ENCODE measurements at places on chromosomes 11 and 22.
A peak's percentile ranks its signal among the peaks of the same experiment; 100 is the strongest.

DNA sequence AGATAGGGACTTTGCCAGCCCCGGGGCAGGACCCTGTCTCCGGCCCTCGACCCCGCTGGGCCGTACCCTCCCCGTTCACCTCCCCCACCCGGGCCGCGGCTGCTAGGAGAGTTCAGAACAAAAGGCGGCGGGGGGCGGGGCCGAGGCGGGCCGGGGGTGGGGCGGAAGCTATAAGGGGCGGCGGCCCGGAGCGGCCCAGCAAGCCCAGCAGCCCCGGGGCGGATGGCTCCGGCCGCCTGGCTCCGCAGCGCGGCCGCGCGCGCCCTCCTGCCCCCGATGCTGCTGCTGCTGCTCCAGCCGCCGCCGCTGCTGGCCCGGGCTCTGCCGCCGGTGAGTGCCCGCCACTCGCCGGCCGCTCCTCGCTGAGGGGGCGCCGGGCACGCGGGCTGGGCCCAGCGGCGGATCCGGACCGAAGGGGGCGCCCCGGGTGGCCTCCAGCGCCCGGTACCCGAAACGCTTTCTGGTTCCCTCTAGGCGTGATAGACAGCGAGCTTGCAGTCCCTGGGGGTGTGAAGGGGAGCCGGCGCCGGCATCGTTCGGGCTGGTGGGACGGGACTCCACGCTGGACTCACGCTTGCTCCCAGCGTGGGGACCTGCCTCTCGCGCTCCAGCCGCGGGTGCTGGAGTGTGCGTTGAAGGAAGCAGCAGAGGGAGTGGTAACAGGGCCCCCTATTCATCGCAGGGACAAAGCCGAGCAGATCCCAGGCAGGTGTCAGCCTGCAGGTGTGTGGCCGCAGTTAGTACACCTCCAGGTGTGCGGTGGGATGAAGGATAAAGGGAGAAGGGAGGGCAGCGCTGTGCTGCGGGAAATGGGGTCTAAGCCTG lies at the start of gene MMP11:
TSS of gene MMP11 (plus strand) at position 201 of the 825 bp plus-strand sequence. CDS start at position 223, 22 bp downstream.
- peak; percentile 54 for DNase-seq

DNA sequence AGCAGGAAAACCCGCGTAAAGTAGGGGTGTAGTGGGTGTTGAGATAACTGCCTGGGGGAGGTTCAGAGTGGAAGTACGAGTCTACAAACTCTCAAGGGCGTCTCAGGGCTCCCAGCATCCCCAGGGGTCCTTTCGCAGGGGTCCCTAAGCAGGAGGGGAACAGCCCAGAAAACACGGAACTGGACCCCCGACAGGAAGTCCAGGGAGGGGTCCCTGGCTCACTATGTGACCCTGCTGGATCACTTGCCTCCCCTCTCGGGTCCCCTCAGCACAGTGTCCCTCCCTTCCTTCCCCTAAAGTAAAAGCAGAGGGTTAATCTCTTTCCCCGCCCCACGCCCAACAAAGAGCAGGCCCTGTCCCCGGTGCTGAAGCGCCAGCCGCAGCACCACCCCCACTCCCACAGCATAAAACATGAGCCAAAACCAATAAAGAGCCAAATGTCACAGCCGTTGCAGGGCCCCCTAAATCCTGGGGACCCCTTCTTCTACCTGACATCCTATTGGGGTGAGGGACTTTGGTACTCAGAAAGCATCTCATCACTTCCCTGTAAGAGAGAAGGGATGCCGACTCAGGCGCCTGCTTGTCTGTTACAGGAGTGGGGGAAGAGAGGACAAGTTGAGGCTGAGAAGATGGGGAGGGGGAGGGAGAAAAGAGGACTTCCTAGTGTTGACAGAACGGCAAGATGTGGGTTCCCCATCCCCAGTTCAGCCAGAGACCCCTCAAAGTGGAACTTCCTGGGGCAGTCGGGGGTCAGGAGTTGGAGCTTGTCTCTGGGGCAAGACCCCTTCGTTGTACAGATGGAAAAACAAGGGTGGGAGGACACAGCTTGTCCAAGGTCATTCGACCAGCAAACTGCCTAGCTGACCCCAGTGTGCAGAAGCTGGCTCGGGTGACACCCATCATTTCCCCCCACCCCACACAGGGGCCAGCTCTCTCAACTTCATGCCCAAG lies 1.4 kb upstream of the NEFH start:
- no peak for DNase-seq

DNA sequence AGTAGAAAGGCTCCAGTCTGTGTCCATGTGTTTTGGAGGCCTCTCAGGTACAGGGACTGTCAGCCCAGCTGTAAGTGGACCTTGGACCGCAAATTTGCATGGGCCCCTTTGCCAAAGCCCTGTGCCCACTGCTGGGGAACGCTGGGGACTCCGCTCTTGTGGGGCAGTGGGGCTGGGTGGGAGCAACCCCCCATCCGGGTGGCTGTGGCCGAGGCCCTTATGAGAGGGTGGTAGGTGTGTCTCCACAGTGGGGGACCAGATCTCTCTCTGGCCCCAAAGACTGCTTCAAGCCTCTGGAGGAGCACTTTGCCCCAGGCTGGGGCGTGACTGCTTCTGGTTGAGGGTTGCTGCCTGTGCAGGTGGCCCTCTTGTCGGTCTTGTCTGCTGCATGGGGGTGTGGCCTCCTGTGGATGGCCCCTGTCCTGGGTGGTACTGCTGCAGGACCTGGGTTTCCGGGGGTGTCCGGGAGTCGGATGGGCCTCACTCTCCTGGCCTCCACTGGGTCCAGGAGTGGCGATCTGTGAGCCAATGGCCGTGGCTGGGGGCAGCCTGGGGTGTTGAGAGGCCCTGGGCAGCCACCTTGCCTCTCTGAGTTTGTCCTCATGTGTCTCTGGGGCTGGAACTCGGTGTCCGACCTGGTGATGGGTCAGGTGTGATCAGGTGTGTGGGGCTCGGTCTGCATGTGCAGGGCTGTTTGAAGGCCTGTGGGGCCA lies 15.9 kb downstream of the KCNQ1 start:
- DNase-seq = no peak

GRCh38 chr11:66322732-66323427 lies 6.0 kb upstream of the CD248 start:
- DNase-seq = no peak

- no peak for DNase-seq
Observed at GRCh38 chr11:70434813-70435278, 36.5 kb downstream of the CTTN start.

GRCh38 chr22:26665813-26666231 lies 8.4 kb downstream of the MIAT start:
- no peak for DNase-seq

DNA sequence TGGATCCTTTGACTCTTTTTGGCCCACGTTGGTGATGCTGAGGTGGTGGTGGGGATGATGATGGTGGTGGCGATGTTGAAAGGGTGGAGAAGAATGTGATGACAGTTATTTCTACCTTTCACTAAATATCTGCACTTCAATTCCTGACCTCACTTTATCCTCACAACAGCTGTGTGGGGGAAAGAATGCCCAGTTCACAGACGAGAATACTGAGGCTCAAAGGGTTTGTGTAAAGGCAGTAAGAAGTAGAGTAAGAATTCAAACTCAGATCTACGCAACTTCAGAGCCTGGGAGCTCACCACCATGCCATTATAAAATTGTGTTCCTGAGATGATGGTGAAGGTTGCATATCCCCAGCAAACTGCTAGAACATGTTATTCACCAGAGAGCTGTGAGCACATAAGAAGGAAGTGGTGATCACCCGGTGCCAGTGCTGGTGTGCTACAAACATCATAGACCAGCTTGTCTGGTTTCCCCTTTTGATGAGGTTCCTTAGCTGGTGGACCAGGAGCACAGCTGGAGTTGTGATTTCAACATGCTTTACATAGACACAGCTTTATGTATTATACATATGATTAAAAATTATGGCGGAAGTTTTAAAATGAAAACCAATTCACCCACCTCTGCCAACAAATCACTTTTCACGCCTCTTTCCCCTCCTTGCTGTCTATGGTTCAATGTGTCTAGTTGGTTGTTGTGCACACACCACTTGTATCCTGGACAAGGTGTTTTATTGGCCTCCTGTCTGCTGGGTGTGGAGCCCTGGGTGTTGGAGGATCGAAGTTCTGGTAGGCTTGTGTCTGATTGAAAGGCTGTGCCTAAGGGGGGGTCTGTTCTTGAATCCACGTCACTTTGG lies 6.2 kb downstream of the ST14 start:
- no peak for DNase-seq

DNA sequence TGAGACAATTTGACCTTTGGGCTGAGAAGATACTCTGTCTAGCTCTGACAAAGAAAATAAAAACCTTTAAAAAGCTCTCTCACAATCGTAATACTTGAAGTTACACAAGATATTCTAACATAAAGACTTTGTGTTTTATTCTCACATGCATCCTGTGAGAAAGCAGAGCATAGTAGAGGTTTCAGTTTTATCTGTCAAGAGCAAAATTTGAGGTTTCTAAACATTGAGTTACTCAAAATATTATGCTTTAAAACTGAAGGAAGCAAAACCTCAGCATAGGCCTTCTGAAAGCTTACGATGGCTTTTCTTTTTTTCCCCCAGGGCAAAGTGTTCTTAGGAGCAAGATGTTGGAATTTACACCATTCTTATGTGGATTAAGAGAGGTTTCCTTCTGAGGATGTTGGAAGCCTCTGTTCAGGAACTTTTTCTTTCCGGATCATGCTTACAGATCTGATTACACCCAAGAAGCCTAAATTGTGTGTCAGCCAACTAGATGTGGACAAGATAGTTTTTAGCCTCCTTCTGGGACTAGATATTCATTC lies 15.0 kb upstream of the OR51M1 start:
- DNase-seq = no peak

GRCh38 chr11:69337211-69337721 lies 43.3 kb downstream of the MYEOV start:
- peak; percentile 58 for DNase-seq

DNA sequence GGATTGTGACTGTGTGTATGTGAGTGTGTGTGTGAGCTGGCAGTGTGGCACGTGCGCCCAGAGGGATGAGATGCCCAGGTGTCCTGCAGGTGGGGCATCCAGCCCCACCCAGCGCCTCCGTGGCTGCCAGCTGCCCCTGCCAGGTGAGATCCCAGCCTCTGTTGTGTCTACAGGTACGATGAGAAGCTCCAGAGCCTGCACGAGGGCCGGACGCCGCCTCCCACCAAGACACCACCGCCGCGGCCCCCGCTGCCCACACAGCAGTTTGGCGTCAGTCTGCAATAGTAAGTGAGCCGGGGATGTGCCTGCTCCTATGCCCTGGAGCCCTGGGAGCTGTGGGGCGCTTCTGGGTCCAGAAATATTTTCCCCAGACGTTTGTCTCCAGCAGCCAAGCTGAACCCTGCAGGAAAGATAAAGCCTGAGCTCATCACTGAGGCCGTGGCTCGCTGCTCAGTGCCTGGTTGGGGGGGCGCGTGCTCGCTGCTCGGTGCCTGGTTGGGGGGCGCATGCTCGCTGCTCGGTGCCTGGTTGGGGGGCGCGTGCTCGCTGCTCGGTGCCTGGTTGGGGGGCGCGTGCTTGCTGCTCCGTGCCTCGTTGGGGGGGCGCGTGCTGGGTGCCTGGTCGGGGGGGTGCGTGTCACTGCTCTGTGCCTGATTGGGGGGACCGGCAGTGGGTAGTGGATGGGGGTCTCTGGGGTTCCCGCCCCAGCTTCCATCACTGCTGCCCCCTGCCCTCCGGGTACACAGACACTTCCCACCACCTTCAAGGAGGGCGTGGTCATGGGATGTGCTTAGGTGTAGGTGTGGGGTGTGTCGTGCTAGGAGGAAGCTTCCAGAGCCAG lies 73.2 kb downstream of the ARHGAP8 start:
- no peak for DNase-seq

GRCh38 chr22:42645341-42645937 lies 3.8 kb downstream of the CYB5R3 start:
- DNase-seq = no peak
